SJCRH30 (cell line): ENCODE measurements at places on chromosomes 7 and 10. TPM values are rescaled to one million over a fixed set of nuclear protein-coding genes. Genes with fewer than 3 reads are reported as not detected.
A peak's percentile ranks its signal among the peaks of the same experiment; 100 is the strongest.

CDHR3 gene
- total RNA-seq, result 0.91 and 1.5 TPM in 2 replicates

NDUFB2 gene
- total RNA-seq, result 158 and 204 TPM in 2 replicates

DNA sequence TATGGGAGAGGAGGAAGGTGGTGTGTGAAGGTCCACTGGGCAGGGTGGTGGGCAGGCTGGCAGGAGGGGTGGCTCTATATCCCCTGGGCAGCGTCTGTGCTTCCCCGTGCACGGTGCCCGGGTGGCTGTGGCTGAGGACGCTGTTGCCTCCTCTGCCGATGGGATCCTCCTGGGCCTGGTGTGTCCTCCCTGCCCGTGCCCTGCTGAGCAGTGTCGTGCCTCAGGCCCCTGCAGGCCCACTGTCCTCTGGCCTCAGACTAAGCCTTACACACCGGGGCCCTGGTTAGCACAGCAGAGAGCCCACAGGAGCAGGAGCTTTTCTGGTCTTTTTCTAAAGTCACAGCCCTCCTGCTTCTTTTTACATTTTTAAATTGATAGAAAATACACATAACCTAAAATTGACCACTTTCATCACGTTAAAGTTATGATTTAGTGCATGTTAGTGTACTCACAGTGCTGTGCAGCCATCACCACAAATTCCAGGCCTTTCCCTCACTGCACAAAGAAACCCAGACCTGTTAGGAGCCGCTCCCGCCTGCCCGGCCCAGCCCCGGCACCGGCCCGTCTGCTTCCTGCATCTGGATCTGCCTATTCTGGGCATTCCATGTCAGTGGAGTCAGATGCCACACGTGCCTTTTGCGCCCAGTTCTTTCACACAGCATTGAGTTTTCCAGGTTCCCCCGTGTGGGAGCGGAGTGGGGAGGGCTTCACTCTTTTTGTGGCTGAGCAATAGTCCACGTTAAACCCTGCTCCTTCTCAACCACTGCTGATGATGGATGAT, 19.4 kb downstream of the PFKFB3 start:
- H3K27me3 ChIP-seq, result no peaks in the 10 kb centered on the region
- H3K4me3 ChIP-seq, result no peak overlapping the region
- DNase-seq, result peak; percentile 30

DNA sequence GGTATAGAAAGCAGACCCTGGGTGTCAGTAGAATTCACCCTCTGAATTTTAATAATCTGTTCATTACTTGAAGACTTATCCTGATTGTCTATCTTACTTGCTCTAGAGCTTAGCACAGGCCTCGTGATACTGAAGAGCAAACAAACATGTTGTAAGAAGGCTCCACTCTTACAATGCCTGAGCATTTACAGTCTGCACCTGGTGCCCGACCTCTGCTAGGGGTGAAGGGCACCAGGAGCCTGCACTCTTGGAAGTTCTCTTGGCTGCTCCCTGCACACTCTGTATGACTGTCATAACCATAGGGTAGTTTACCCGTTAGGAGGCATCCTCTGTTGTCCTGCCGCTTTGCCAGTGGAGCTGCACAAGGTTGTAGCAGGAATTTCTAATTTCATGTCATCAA, 91.3 kb upstream of the NPY start:
- H3K4me1 ChIP-seq, result no peaks in the 10 kb centered on the region
- H3K4me3 ChIP-seq, result no peak overlapping the region
- no peaks in the 10 kb centered on the region for H3K36me3 ChIP-seq
- H3K27me3 ChIP-seq, result no peaks in the 10 kb centered on the region
- no peak for DNase-seq

GRCh38 chr7:136585954-136586670, 282.3 kb upstream of the CHRM2 start:
- H3K27ac ChIP-seq, result no peak overlapping the region
- no peak overlapping the region for H3K4me3 ChIP-seq
- H3K27me3 ChIP-seq, result no peaks in the 10 kb centered on the region
- H3K4me1 ChIP-seq, result no peaks in the 10 kb centered on the region
- no peak for DNase-seq

- no peak overlapping the region for H3K27ac ChIP-seq
- H3K36me3 ChIP-seq, result no peaks in the 10 kb centered on the region
- H3K4me1 ChIP-seq, result no peaks in the 10 kb centered on the region
These were observed 90.3 kb downstream of the ZNF37A start for GRCh38 chr10:38184477-38184876.
